ENCODE measurements at places on chromosomes 7 and 10. TPM values are rescaled to one million over a fixed set of nuclear protein-coding genes. Genes with fewer than 3 reads are reported as not detected.

GRCh38 chr7:13839063-13839462 is 150.4 kb downstream of the ETV1 start:
- no peak for DNase-seq

GRCh38 chr10:49276596-49276995 is 22.4 kb upstream of the C10orf71 start:
- no peak for DNase-seq

DNA sequence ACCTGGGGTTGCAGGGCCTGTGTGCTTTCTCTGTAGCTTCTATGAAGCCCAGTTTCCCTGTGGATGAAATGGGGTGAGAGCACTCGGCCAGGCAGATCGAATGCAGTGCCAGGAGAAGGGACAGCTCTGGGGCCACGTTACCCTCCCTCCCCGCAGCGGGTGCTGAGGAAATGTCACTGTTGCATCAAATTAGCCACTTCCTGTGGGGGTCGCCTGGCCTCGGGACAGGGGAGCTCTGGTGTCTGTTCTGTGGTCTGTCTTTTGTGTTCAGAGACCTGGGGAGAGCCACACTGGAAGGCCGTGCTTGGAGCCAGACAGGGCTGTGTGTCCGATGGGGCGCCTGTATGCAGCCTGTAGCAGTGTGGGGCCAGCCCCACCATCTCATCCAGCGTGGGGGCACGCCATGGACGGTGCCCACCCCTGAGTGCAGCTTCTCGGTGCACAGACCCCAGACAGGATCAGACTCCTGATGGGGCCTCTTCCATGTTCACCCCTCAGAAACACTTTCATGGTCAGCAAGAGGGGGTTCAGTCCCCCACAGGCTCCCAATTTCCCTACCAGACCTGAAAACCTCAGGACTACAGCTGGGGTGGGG is 13.6 kb downstream of the TTYH3 start:
- no peak for DNase-seq

- DNase-seq, result no peak
Observed at GRCh38 chr10:25328361-25328760, 153.6 kb downstream of the GPR158 start.

DNA sequence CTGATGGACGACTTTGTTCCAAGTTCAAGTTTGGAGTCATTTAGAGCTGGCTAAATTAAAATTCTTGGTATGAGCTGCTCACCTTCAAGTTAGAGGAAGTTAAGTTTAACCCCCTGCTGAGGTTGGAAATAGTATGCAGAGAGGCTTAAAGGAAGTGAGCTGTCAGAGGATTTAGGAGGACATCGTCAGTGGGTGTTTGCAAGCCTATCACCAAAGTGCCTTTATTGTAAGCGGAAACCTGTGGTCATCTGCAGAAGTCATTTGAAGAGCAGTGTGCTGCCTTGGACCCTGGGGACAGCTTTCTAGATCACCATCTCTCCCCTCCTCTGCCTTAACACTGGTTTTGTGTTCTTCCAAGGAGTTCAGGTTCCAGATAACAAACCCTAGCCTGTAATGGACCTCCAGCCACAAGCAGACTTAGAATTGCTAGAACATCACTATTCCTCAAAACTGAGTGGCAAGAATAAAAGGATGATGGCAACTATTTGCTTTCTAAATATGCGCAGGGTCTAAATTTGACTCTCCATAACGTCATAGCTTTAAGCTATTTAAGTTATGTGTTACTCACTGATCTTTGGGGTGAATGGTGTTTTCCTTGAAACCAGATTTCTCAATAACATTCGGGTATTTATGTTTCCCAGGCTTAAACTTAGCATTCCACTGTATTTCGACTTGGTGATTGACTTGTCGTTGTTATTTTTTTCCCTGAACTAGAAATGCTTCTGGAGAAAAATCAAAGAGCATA is 93.4 kb downstream of the SLC39A12 start:
- no peak for DNase-seq

- no peak for DNase-seq
Observed at GRCh38 chr7:17948526-17949238, 8.4 kb upstream of the SNX13 start.

GRCh38 chr7:104064969-104065387 is 75.5 kb upstream of the RELN start:
- no peak for DNase-seq

- no peak for DNase-seq
Observed at GRCh38 chr7:159197066-159197975, 52.7 kb upstream of the VIPR2 start.

DNA sequence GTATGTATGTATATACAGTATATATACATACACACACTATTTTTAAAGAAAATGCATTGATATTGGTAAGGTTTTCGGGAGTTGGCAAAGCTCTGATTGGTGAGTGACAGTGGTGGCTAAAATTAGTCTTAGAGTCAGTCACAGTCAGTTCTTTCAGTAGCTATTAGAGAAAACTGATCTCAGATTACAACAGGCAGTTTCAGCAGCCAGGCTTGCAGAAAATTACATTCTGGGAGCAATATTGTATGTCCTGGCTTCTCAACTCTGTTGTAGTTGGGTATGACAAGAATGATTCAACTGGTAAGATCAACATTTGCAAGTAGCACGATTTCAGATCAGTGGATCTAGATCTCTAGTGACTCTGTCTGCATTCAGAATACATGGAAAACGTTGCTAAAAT is 897.9 kb upstream of the AUTS2 start:
- DNase-seq, result no peak

- no peak for DNase-seq
Observed at GRCh38 chr7:39211581-39211980, 233.9 kb downstream of the POU6F2 start.

GRCh38 chr7:82609746-82610145 is 166.2 kb upstream of the CACNA2D1 start:
- no peak for DNase-seq

DNA sequence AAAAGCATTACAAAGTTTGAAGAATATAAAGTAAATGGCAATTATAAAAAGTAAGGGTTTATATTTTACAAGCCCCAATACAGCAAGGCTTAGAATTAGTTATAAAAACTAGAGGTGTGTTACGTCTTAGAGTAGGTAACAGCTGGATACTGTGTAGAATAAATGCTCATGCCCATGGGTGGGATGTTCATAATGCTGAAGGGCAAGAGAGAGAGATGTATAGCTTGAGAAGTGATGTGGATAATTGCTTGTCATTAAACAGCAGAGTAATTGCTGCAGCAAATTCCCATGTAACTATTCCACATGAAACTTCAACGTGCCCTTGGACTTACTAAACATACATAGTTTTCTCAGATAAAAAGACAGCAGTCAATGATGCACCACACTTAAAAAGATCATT is 233.8 kb downstream of the IMMP2L start:
- no peak for DNase-seq

- DNase-seq, result no peak
Observed at GRCh38 chr7:108825581-108825909, 255.9 kb downstream of the DNAJB9 start.

DNA sequence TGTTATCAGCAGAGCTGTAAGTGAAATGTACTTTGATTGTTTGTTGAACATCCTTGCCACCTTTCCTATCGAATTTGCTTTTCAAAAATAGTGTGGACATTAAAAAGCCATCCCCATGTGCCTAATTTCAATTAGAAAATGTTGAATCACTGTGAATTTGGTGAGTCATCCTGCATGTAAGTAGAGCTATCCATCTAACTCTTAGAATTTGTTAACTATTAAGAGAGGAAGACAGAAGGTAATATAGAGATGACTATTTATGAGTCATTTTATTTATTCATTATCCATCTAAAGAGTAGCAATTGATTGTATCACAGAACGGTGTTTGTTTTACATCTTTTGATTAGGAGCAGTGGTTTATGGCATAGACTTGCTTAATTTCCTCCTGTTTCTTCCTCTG is 154.7 kb downstream of the MGMT start:
- no peak for DNase-seq

DNA sequence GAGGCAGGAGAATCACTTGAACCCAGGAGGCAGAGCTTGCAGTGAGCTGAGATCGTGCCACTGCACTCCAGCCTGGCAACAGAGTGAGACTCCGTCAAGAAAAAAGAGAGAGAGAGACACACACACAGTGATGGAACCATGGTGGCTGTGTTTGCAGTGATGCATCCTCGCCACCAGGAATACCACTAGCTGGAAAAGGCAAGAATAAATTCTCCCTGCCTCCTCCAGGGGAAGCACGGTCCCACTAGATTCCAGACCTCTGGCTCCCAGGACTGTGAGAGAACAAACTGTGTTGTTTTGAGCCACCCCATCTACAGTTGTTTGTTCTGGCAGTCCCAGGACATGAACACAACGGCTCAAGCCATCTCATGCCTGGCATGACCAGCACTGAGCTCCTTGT is 320.3 kb upstream of the FOXK1 start:
- no peak for DNase-seq

Gene CHAT
- not detected for polyA plus RNA-seq

Gene TMEM229A
- not detected for polyA plus RNA-seq

Gene MIOS
- polyA plus RNA-seq, result 19.7 TPM

Gene LIPF
- polyA plus RNA-seq, result not detected

Gene OR6B1
- polyA plus RNA-seq, result not detected

Gene C10orf53
- polyA plus RNA-seq, result not detected

Gene HGF
- polyA plus RNA-seq, result not detected

Gene TMEM178B
- polyA plus RNA-seq, result not detected

Gene AKR1C2
- 66.0 TPM for polyA plus RNA-seq

Measured in keratinocyte (primary cell).